ENCODE measurements at places on chromosomes 12 and 14. TPM values are rescaled to one million over a fixed set of nuclear protein-coding genes. Genes with fewer than 3 reads are reported as not detected.

DNA sequence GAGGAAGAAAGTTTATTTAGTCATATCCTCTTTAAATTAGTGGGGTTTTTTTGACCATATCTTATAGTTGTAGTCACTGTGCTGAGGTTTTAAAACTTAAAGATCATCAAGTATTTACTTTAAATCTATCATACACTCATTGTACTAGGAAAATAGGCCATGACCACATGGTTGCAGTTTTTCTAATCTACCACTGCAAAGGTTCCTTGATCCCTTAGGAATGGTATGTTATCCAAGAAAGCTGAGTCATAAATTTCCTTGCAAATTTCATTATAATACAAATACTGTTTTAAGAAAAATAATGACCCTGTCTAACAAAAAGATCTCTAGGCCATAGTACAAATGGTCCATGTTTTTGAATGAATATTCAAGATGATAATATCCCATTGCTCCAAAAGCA lies 74.7 kb downstream of the DBX2 start:
- DNase-seq: no peak

- no peak for DNase-seq
Observed at GRCh38 chr12:129523621-129524020, 380.2 kb downstream of the TMEM132D start.

DNA sequence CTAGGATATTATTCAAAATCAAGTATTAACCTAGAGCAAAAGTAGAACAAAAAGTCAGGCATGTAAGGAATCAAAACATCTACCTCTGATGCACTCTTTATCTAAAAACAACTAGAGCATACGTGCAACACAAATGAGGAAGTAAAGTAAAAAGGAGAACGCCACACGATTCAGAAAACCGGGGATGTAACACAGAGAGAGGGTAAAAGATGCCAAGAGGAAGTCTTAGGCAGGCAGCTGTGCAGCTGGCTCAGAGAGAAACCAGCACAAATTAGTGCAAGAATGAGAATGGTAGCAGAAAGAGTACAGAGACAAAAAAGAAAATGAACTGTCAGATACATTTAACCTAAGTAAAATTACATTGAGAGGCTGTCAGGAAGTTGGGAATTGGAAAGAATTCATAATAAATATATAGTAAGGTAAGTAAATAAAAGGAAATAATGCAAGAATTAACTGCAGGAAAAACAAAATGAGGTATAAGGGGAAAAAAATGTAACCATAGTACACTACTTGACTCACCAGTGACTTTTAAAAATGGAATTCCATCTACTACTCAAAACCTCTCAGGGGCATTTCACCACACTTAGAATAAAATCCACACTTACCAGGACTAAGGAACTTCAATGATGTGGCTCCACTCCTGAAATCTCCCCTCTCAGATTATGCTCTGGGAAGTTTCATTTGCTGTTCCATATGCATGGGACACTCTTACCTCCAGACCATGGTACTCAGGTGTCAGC lies 17.1 kb downstream of the BCAT1 start:
- no peak for DNase-seq

- no peak for DNase-seq
Observed at GRCh38 chr14:36217027-36217426, 40.5 kb upstream of the PTCSC3 start.

- no peak for DNase-seq
Observed at GRCh38 chr14:77488558-77488957, 10.1 kb downstream of the ISM2 start.

DNA sequence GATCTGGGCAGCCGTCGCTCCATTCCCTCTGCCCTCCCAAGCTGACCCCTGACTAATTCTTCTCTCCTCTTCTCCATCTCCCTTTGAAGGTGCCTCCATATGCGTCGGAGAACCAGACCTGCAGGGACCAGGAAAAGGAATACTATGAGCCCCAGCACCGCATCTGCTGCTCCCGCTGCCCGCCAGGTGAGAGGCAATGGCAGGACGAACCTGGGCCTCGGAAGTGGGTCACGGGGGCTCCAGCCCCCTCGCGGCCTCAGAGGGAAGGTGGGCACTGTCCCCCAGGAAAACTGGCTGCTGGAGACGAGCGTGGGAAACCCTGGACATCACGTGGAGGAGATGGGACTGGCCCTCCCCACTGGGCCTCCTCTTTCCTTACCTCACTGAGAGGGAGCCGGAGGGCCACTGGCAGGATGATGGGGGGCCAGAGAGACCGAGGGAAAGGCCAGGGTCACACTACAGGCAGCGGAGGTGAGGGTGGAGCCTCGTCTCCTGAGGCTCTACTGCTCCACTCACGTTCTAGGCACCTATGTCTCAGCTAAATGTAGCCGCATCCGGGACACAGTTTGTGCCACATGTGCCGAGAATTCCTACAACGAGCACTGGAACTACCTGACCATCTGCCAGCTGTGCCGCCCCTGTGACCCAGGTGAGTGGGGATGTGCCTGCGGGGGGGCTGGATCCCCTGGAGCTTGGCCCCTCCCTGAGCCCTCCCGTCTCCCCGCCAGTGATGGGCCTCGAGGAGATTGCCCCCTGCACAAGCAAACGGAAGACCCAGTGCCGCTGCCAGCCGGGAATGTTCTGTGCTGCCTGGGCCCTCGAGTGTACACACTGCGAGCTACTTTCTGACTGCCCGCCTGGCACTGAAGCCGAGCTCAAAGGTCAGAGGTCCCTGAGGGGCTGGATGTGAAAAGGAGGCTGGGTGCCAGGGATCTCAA lies 806 bp downstream of the LTBR start:
- DNase-seq: no peak

The STYX gene
- 9.0 TPM for total RNA-seq

The PRB3 gene
- not detected for total RNA-seq
